ENCODE measurements at places on chromosomes 6 and 20.

- no peak for DNase-seq
These were observed 4.3 kb downstream of the FAM217A start for GRCh38 chr6:4074478-4075235.

DNA sequence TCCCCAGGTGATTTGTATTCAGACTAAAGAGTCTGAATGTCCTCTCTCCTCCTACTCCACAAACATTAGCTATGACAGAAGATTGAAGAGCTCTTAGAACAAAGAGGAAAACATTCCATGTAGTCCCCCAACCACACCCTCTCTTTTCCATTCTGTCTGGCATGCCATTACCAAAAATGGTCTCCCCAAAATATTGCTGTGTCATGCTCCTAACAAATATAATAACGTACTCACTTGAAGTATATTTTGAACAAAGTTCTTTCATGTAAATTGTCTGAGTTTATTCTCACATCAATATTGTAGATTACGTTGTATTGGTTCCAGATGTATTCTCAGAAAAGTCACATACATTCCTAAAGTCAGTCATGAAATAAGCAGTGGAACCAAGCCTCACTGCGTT, 467.3 kb upstream of the IRAK1BP1 start:
- no peak for DNase-seq

GRCh38 chr6:99092461-99092860, 144.7 kb upstream of the FBXL4 start:
- no peak for DNase-seq

DNA sequence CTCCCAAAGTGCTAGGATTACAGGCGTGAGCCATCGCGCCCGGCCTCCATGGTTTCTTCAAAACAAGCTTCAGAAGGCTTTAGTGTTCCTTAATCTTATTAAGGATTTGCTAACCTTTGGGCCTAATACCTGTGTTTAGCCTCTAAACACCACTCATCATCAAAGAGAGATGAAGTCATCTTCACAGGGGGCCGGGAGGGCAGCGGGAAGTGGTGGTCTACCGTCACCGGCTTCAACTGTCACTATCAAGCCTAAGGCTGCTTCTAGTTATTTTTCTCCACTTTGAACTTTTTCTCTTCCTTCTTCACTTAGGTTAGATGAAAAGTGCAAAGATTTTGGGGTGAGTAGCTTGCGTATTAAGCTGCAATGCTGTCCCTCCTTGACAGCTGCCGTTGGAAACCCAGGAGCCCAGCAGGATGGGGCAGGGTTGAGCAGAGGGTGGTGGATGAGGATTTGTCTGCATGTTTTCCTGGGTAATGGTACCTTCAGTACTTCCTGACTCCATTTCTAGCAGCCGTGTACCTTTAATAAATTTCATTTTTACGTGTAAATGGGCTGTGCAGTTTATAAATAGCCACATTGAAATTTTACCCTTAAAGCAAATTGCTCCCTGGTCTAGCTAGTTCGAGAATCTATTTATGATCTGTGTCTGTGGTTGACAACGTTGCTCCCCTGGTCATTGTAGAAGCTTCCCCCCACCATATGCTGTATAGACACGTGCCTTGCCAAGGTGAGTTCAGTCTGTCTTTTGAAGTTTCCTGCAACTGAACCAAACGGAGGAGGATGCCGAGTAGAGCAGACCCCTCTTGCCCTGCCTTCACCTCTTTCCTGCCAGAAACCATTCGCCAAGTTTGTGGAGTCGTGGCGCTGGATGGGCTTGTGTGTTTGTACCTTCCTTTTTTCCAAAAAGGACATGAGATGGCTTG, 64.8 kb downstream of the SYNJ2 start:
- no peak for DNase-seq

GRCh38 chr6:29845405-29846006, 17.9 kb downstream of the HLA-G start:
- no peak for DNase-seq

- DNase-seq: no peak
These were observed 12.2 kb upstream of the PRND start for GRCh38 chr20:4709261-4710105.

DNA sequence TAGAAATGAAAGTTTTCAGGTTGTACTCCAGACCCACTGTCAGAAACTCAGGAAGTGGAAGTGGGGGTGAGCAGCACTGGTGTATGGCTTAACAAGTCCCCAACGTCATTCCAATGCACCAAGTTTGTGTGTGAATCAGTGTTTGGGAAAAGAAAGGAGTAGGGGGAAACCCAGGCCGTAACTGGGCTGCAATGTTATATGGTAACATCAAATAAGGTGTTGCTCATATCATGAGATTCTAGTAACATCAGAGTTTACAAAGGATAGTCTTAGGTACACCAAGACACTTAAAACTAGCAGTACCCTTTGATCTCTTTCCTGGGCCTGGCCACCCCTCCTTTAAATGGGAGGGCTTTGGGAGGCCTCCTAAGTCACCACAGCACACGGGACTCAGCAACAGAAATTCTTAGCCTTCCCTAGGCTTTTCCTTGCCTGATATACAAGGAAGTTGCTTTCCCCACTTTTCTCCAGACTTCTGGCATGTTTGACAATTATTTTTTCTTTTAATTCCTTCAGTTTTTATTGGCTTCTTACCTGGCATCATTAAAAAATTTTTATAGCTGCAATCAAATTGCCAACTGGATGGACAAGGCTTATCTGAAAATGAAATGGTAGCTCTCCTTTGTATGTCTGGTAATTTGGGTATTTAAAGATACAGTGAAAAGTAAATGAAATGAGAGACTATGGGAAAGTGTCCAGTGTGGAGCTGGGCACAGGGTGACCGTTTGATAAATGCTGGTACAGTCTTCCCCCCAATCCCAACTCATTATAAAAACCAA, 15.1 kb downstream of the E2F3 start:
- DNase-seq: no peak

DNA sequence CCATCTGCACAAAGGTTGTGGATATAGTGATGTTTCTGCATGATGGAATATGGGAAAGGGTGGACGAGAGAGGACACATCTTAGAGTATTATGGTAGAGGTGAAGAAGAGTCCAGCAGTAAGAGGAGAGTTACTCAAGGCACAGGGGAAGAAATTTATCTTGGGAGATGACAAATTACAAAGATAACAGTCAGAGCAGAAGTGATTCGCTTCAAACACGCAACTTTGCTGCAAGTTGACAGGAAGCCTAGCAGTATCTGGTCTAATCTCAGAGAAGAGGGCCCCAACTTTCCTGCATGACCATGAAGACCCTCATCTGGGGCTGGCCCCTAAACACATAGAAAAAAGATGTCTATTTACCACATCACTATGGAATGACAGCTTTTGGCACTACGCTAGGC, 1.2 kb upstream of the CALHM6 start:
- DNase-seq: no peak

DNA sequence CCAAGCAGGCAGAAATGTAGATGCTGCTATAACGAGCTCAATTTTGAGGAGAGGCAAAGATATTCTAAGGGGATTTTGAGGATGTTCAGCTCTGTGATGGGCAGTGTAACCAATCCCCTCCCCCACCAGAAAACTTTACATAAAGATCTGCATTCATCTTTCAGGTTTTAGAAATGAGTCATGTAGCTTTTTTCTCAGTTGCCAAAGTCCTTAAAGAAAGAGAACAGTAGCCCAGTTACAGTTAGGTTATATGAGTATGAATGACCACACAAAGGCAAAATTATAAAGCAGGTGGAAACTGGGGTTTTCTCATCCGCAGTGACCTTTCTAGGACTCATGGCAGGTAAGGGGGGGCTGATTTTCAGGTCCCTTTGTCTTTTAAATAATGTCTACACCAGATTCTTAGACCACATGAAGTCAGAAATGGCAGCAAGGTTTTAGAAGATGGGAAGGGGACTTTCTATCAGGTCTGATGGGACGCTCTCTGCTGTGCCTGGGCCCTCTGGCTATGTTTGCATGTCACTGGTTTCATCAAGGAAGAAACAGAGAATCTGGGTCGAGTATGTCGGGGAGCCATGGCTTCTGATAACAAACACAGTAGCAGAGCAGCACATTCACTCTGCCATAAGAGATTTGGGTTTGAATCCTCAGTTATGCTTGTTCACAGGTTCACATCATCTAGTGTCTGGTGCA, 94.7 kb downstream of the CLIC5 start:
- no peak for DNase-seq

- DNase-seq: no peak
These were observed 7.4 kb downstream of the HLA-F start for GRCh38 chr6:29730575-29731126.

DNA sequence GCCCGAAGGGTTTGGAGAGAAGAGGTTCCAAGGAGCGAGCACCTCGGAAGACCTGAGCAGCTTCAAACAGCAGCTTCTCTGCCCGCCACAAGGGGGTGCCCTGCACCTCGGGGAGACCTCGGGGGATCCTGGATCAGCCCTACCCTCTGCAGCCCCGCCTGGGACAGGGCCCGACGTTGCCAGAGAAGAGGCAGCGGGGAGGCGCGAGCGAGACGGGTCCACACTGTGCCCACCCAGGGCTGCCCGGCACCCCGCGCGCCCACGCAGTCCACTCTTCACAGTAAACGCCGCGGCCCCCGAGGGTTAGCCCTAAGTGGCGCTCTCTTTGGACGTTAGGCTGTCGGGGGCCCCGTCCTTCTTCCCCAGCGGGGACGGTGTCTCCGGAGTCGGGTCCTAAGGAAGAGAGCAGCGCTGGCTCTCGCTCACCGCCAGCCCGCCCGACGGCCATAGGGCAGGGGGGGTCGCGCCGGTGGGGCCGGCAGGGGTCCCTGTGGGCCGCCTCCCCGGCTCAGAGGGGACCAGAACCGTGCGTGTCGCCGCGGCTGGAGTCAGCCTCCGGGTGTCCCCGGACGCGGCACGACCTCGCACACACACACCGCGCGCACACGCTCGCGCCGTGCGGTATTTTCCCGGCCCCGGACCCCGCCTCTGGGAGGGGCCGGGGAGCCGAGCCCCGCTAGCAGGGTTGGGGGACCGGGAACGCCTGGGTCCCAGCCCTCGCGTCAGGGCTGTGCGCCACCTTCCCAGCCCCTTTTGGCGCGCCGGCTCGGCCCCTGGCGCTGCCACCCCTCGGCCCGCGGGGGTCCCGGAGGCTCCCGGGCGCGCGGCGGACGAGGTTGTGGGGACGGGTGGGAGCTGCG, 929 bp downstream of the CDH22 start:
- DNase-seq: peak; percentile 93

- DNase-seq: no peak
These were observed 38.9 kb upstream of the TNFAIP3 start for GRCh38 chr6:137827977-137828810.

- no peak for DNase-seq
These were observed 277.5 kb upstream of the MAN1A1 start for GRCh38 chr6:119626884-119627619.

DNA sequence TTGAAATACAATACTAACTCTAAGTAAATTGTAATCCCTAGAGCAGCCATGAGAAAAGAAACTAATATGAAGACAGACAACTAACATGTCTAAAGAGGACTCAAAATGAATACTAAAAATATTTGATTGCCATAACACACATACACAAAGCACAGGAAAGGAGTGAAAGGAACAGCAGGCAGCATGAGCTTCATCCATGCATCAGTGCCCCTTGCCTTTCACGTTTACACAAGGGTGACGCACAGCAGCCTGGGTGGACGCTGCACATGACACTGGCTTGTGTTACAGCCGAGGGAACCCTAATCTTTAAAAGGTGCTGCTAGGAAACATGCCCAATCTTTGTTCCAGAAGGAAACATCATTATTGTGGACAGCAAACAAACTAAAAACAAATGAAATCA, 123.5 kb downstream of the MAN1A1 start:
- no peak for DNase-seq

DNA sequence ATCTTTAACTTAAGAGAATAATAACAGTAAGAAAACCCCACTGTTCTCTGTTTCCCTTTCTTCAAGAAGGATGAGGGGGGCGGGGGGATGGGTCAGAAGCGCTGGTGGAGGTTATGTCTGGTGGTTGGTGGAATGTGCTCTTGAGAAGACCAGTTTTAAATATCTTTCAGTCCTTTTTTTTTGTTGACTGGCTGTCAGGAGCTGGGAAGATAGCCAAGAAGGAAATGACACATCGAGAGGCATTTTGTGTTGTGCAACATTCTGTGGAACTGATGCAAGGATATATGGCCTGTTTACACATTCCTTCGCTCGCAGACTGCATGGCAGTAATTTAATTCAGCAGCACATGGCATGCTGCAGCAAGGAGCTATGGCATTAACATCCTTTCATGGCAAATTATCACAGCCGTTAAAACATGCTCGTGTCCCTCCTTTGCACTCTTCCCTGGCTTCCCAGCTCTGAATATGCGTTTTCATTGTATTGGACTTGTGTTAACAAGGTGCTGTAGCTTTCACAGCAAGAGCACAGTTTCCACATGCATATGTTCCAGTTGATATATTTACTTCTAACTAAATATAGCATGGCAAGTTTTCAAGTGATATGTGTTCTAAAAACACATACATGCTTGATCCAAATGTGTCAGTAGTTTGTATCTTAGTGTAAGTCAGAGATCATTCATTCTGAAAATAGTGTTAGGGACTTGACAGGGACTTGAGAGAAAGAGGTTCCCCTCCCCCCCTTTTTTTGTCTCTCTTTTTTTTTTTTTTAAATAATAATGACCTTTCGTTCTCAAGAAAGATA, 68.2 kb upstream of the SUPT3H start:
- peak; percentile 55 for DNase-seq

- no peak for DNase-seq
These were observed 37.1 kb downstream of the EYA2 start for GRCh38 chr20:46931699-46932098.

GRCh38 chr6:47093169-47093568, 51.0 kb upstream of the ADGRF1 start:
- DNase-seq: no peak

- no peak for DNase-seq
These were observed 259.5 kb upstream of the JARID2 start for GRCh38 chr6:14986370-14986769.

DNA sequence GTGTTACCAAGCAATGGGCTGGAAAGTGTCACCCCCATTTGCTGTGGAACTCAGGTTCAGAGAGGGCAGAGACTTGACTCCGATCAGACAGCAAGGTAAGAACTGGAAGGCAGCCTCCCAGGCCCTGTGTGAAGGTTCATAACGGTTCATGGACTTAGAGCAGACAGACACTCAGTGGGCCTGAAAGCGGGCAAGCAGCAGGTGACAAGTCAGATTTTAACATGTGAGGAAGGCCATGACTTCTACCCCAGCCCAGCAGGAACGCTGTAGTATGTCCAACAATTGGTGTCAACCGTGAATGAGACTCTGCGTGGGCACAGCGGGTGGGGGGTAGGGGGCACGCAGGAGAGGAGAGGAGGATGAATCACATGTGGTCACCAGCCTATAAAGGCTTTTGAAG, 217.6 kb upstream of the SNX9 start:
- DNase-seq: no peak

DNA sequence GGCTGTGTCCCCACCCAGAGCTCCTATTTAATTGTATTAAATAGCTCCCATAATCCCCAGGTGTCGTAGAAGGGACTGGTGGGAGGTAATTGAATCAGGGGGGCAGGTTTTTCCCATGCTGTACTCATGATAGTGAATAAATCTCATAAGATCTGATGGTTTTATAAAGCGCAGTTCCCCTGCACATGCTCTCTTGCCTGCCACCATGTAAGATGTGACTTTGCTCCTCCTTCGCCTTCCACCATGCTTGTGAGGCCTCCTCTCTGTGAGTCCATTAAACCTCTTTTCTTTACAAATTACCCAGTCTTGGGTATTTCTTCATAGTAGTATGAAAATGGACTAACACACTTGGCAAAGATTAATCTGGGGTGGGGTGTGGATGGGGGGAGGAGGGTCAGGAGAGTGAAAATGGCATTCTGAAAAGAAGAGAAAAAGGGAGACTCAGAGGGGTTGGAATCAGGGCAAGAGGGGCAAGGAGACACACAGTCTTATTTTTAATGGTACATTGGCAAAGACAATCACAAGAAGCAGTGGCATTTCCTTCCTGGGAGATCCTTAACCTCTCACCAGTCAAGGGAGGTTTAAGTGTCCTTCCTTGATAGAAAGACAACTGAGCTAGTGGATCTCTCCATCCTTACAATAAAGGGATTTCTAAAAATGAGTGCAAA, 37.5 kb upstream of the NOX3 start:
- no peak for DNase-seq
